ENCODE measurements at places on chromosomes 3 and 15.

- DNase-seq: no peak
Measured at GRCh38 chr3:462851-463250, 266.3 kb downstream of the CHL1 start.

GRCh38 chr3:173397161-173398110, at the start of gene NLGN1:
Gene NLGN1 (plus strand): TSS chr3:173397744.
- peak; percentile 93 for DNase-seq

- no peak for DNase-seq
Measured at GRCh38 chr3:45549961-45550360, 44.6 kb upstream of the LIMD1 start.

GRCh38 chr15:29278436-29279105, 8.9 kb upstream of the NSMCE3 start:
- DNase-seq: peak; percentile 91

DNA sequence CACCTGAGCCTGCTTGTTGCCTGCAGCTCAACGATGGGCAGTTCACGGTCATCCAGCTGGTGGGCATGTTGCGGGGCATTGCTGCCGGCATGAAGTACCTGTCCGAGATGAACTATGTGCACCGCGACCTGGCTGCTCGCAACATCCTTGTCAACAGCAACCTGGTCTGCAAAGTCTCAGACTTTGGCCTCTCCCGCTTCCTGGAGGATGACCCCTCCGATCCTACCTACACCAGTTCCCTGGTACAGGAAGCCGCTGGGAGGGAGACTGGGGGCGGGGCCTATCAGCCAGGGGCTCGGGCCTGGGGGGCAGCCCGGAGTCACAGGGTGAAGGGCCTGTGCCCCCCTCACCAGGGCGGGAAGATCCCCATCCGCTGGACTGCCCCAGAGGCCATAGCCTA, 18.8 kb downstream of the EPHB3 start:
- DNase-seq: no peak

DNA sequence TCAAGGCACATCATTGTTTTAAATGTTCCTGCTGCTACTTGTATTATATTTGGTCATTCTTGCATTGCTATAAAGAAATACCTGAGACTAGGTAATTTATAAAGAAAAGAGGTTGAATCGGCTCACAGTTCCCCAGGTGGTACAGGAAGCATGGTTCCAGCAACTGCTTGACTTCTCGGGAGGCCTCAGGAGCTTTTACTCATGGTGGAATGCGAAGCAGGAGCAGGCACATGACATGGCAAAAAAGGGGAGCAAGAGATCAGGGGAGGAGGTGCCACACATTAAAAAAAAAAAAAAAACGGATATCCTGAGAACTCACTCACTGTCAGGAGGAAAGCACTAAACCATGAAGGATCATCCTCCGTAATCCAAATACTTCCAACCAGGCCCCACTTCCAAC, 286.9 kb upstream of the PLSCR5 start:
- no peak for DNase-seq

- no peak for DNase-seq
Measured at GRCh38 chr15:59453474-59454215, 15.7 kb downstream of the FAM81A start.

GRCh38 chr3:42749025-42749752, 23.9 kb downstream of the CCDC13 start:
- DNase-seq: no peak

DNA sequence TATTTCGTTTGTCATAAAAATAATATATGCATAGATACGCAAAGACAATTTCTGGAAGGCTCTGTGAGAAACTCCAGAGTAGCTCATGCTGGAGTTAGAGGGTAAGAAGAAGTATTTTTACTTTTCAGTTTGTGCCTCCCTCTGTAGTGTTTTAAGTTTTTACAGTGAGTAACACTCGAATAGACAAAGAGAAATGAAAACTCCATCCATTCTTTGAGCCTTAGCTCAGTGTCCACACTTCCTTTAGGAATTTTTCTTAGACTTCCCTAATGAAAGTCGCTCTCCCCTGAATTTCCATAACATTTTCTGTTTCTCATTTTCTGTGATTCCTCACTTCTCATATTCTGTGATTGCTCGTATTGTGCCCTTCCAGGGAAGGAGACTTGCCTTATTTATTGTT, 2.1 kb downstream of the BLOC1S6 start:
- DNase-seq: no peak

- no peak for DNase-seq
Measured at GRCh38 chr15:96767703-96768434, 437.4 kb downstream of the NR2F2 start.

- no peak for DNase-seq
Measured at GRCh38 chr3:60424942-60425341, 826.3 kb downstream of the FHIT start.

DNA sequence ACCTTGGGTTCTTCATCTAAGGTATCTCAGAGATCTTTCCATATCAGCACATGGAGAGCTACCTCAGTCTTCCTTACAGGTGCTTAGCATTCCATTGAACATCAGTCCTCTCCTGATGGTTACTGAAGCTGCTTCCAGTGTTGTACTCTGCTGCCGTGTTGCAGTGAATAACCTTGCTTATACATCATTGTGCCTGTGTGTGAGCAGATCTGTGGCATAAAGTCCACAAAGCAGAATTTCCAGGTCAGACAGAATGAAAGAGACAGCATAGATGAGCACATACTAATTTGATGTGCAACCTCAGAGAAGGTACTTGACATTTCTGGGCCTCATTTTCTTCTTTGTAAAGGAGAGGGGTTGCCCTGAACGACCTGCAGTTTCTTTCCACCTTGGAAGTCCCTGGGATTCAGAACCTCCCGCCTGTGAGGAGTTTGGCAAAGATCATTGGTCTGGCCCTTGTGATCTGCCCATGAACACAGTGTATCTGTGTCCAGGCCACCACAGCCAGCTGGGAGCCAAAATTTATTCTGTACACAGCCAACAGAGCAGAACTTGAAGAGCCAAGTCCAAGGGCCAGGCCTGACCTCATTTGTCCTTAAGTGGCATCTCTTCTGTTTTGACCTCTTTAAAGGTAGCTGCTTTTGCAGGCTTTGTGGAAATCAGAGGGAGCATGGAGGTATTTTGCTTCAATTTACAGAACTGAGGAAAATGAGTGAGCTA, 57.2 kb upstream of the SLC7A14 start:
- no peak for DNase-seq

- DNase-seq: no peak
Measured at GRCh38 chr3:59981377-59981776, 931.6 kb upstream of the CFAP20DC start.

GRCh38 chr3:134594331-134594741, 56.5 kb downstream of the KY start:
- DNase-seq: no peak

GRCh38 chr3:46538803-46539442, 27.2 kb downstream of the LRRC2 start:
- peak; percentile 94 for DNase-seq

DNA sequence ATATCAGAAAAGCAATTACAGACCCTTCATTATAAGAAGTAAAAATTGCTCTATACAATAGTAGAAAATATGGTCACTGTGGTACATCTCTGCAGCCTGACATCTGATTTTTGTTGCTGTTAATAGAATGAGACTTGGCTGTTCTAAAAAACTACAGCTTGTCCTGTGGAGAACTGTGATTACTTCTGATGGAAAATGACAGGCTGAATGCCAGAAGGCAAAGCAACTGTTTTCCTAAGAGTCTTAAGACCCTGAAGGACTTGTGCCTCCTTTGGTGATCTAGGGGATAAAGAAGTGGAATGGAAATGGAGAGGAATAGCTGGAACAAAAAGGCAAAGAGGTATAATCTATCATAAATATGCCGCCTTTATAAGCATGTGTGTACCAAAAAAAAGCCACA, 314.8 kb downstream of the BCHE start:
- no peak for DNase-seq

DNA sequence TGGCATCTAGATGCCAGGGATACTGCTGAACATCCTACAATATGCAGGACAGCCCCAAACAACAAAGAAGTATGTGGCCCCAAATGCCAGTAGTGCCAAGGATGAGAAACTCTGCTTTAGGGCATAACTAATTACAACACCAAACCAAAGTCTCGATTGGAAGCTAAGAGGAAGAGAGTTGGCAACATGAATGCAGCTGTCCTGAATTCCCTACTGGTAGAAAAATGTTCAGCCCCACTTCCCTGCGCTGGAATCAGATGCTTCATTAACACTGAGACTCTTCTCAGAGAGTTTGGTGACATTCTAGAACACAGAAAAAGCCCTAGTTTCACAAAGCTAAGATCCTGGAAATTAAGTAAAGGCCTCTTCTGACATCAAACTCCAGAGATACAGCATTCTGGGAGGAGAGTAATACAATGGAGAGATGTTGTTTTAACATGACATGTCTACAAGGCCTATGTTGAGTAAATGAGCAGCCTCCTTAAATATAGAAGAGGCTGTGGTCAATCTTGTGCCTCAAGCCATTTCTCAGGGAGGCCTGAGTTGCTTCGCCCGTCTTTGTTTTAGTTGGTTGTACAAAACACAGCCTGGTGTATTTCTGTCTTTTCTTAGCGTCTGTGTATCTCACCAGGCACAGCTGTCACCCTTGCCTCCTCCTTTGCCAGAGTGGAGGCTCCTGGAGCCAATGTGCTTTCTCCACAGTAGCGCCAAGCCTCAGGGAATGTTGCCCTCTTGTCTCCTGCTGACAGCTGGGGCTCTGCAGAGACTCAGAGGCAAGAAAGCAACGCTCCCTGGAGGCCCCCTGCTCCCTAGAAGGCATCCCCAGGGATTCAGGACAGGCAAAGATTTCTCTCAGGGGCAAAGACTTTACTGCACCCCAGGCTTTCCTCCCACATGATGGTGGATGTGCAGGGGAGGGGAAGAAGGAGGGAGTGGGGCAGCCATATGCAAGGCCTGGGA, 25.1 kb upstream of the CTNNB1 start:
- DNase-seq: no peak

GRCh38 chr3:131812433-131812832, 222.4 kb downstream of the CPNE4 start:
- DNase-seq: peak; percentile 61

GRCh38 chr3:122773944-122774509, 19.6 kb downstream of the HSPBAP1 start:
- no peak for DNase-seq

- no peak for DNase-seq
Measured at GRCh38 chr3:52703341-52703740, 2.2 kb downstream of the GLT8D1 start.

DNA sequence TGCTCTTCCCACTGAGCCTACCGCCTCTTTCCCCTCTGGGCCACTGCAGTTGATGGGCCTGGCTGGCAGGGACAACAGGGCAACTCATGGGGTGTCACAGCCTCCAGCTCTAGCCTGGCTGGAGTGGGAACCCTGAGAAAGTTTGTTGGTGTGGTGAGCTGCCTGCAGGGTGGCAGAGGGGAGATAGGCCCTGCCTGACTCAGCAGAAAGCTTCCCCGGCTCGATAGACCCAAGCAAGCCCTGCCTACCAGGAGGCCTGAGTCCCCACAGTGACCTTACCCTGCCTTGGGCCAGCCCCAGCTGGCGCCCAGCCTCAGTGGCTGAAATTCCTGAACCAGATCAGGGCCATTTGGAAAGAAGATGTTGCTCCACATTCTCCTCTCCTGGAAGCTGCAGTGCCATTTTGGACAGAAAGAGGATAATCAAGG, 29.4 kb downstream of the ABTB1 start:
- DNase-seq: peak; percentile 33

DNA sequence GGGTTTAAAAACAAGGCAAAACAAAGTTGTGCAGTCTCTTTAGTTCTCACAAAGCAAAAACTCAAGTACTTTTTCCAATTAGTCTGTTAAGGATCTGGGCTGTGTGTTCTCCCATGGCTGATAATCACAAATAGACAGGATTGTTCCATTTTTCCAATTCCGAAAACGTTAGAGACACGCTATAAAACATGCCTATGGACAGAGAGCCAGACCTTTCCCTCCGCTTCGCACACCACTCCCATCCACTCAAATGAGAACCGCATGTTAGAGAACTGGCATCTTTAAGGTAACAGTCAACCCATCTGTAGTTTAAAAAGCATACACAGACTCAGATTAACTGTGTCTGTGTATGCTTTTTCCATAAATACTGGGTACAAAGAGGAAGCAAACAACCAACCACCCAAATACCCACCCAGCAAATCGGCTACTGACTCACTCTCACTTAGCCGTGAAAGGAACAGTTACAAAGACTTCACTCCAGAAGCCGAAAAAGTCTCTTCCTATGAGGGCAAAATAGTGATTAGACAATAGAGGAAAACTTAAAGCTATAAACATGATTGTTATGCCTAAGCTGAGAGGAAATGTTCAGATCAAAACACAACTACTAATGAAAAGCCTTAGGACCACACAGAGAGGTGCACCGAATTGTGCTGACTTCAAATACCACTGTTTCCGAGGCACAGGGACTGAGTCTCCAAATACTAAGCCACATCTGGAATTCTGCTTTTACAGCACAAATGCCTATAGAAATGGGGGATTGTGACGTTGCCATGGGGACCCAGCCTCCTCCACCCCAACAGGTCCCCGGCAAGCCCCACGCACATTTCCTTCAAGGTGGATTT, 36.1 kb downstream of the IL17RD start:
- peak; percentile 37 for DNase-seq

DNA sequence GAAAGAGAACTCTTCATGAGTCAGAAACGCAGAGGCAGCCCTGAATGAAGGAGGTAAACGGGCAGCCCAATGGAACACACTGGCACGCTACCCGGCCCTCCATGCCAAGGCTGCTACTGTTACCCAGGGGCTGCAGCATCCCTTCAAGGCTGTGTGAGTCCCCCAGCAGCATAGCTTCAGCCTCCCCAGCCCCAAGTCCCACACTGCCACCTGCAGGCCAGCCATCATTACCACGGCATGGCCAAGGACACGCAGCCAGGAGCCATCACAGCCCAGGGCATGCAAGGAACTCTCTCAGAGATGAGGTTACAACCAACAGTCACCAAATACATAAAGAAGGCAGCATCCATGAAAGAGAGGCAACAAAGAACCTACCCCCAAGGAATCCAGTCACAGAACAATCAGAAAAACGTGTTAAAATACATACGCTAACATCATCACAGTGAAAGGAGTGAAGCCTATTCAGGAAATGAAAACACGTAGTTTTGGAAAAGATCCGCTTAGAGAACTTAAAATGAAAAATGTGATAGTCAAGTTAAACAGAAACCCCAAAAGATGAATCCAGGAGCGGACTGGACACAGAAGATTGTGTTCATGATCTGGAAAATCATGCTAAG, 22.4 kb downstream of the PLA2G4F start:
- peak; percentile 61 for DNase-seq

- no peak for DNase-seq
Measured at GRCh38 chr15:48834756-48835155, 23.9 kb upstream of the CEP152 start.

DNA sequence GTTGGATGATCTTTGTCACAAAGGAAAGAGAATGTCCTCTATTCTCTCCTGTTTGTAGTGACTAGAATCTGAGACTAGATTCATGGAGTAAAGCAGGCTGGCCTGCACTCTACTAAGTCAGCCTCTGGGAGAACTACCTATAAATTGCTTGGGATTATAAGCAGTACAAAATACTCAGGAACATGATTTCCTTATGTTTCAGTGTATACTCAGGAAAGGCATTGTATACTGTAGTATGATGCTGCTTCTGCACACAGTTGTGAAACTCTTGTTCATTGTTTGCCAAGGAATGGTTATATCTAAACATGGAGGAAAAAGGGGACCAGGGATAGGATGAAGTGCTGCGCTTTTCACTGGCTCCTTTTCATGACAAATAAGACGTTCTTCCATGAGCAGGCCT, 49.2 kb downstream of the OXSR1 start:
- DNase-seq: no peak

Data from GM23248 (cell line).